ENCODE measurements at places on chromosomes 1 and 21. TPM values are rescaled to one million over a fixed set of nuclear protein-coding genes. Genes with fewer than 3 reads are reported as not detected.

WDR64 gene
- total RNA-seq = not detected

GGPS1 gene
- total RNA-seq = 17.0 TPM

PYHIN1 gene
- total RNA-seq = not detected

PPIH gene
- total RNA-seq = 28.7 TPM

ZMYM4 gene
- 32.5 TPM for total RNA-seq

LCE1C gene
- not detected for total RNA-seq

XCL2 gene
- not detected for total RNA-seq

PBX1 gene
- 6.5 TPM for total RNA-seq

LCE6A gene
- not detected for total RNA-seq

DCAF6 gene
- 45.6 TPM for total RNA-seq

Measured in endothelial cell of coronary artery (primary cell).